ENCODE measurements at places on chromosomes 5 and 9.

DNA sequence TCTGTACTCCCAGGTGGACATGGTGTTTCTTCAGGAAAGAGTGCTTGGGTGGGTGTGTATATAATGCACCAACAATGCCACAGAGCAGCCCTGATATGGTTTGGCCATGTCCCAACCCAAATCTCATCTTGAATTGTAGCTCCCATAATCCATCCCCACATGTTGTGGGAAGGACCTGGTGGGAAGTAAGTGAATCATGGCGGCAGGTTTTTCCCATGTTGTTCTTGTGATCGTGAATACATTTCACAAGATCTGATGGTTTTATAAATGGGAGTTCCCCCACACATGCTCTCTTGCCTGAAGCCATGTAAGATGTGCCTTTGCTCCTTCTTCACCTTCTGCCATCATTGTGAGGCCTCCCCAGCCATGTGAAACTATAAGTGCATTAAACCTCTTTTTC lies 158.5 kb downstream of the NR3C1 start:
- no peak for DNase-seq

DNA sequence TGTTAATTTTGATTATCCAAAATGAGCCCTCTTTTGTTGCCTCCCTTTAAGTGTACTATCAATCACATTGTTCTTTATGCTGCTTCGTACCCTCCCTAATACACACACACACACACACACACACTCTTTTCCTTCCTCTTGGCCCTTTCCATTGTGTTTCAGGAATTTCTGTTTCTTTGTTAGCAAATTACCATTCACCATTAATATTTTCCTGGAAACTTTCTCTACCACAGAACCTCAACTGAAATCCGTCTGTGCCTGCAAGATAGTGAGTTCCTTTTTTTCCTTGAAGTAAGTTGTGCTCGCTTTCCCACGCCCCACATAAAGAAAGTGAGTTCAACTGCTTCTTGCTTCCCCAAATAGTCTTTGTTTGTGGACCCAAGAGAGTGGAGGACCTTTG lies 61.8 kb downstream of the SMIM15 start:
- DNase-seq = peak; percentile 23

- no peak for DNase-seq
These were observed 16.2 kb downstream of the PHF2 start for GRCh38 chr9:93592643-93593021.

DNA sequence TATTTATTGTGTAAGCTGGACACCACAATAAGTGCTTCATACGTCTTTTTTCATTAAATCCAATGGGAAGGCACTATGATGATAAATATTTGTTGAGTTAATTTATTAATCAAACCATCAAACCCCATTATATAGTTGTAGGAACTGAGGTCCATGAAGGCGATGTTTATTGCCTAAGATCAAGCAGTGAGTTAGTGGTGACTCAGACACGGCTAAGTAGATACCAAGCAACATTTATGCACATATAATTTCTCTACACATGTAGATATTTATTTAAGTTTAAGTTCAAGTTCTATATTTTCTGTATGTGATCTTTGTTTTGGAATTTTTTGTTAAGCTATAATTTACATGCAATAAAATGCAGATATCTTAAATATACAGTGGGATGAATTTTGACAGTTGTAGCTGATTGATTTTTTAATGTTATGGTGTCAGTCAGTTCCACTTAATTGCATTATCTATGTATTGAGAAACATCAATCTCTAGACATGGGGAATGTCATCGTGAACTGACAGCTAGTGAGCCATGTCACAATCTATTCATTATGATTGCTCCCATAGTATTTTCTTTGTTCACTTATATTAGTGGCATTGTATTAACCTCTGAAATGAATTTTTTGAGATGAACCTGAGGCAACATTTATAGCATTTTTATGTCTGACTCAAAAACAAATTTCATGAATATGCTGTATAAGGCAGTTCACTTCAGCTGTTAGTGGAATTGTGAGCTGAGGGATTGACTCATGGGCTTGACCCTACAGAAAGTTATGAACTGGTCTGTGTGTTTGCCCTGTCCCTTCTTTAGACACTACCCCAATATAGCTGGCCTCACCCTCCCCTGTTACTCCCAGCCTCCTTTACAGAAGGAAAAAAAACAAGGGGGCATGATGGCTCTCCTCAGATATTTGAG lies 11.9 kb upstream of the GARNL3 start:
- DNase-seq = no peak

DNA sequence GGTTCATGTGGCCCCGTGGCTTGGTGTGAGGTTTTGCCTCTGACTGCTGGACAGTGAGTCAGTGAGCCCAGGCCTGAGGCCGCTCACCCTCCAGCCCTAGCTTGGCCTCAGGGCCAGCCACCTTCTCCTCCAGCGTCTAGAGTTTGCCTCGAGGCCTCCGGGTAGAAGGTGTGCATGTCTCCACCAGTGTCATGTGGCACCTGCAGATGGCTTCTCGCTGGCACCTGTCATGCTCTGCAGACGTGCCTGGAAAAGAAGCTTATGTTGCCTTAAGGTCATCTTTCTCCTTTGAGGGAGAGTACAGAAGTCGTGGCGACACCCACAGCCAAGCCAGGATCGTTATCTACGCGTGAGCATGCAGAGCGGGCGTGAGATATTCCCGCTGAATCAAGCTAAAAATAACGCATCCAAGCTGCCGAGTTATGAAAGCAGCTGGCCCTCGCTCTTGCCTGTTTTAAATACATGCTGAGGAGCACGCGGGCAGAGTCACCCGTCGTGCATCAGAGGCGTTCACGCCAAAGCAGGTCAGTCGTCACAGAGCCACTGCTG lies 79.7 kb upstream of the FCN2 start:
- DNase-seq = peak; percentile 71

DNA sequence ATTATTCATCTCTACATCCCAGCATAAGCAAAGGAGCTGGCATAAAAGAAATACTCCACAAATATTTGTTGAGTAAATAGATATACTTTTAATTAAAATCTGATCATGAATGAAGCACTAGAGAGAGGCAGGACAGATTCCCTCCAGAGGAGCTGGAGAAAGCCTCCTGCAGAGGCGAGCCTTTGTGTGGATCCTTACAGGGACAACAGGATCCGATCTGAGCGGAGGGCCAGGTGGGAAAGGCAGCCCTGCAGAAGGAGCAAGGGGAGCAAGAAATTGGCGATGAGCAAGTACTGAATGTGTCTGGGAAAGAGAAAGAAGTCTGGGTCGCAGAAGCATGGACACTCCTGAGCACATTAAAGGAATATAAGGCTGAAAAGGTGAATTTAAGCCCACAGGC lies 69.4 kb downstream of the EBF1 start:
- no peak for DNase-seq

- DNase-seq = no peak
These were observed 4.2 kb downstream of the SLC34A3 start for GRCh38 chr9:137234758-137235423.

- DNase-seq = peak; percentile 88
These were observed 13.1 kb downstream of the RPS23 start for GRCh38 chr5:82265047-82265446.

DNA sequence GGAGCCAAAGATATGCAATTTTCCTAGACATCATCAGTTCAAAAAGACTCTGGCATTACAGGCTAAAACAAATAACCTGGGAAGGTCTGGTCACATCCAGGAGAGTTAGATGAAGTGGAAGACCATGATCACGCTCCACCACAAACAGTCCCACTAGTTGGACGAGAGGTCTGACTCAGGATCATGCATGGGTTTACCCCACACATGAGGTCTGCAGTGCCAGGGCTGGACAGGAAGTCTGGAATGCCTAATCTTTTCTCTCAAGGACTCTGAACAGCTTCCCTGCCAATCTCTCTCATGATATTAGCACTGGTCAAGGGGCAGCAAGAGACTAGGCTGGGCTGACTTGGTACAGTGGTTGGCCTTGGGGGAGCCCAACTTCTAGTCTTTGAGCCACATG lies 7.1 kb downstream of the PRUNE2 start:
- no peak for DNase-seq

- DNase-seq = no peak
These were observed 24.1 kb upstream of the TRMT10B start for GRCh38 chr9:37729499-37729898.

DNA sequence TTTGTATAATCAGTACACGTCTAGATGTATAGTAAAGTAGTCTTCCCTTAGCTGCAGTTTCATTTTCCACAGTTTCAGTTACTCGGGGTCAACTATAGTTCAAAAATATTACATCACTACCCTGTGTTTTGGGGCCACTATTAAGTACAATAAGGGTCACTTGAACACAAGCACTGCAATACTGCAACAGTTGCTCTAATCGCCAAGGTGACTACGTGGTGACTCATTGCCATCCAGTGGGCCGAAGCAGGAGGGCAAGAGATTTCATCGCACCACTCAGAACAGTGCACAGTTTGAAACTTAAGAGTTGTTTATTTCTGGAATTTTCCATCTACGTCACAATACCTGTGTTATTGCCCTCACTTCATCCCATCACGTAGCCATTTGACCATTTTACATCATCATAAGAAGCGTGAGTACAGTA lies at the start of gene ARL14EPL:
Gene ARL14EPL (plus strand): TSS at position 379 of the 424 bp plus-strand sequence. CDS start 18,994 bp downstream, outside the sequence.
- peak; percentile 81 for DNase-seq

DNA sequence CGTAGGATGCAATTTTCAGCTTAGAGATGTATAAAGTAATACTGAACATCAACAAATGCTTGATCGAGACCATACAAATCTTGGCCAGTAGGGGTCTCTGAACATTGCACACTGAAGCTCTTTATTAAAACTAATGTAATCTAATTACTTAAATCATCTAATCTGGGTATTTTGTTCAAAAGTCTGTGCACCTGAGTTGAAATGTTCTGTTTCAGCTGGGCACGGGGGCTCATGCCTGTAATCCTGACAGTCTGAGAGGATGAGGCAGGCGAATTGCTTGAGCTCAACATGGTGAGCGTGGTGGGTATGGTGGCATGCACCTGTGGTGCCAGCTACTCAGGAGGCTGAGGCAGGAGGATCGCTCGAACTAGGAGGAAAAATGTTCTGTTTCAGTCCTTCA lies 41.0 kb downstream of the ESM1 start:
- DNase-seq = peak; percentile 41

DNA sequence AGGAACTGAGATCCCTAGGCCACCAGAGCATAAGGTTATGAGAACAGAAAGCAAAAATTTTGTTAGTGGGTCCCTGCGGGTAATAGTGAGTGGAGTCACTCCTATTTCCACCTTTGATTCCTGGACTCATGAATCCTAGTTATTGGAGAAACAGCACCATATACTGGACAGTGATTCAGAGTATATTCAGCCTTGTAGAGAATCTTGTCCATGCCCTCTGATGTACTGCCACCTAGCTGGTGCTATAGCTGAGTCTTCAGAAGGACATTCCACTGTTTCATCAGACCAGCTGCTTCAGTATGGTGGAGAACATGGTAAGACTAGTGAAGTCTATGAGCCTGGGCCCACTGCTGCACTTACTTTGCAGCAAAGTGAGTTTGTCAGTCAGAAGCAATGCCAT lies 25.0 kb upstream of the ITGA2 start:
- DNase-seq = no peak

DNA sequence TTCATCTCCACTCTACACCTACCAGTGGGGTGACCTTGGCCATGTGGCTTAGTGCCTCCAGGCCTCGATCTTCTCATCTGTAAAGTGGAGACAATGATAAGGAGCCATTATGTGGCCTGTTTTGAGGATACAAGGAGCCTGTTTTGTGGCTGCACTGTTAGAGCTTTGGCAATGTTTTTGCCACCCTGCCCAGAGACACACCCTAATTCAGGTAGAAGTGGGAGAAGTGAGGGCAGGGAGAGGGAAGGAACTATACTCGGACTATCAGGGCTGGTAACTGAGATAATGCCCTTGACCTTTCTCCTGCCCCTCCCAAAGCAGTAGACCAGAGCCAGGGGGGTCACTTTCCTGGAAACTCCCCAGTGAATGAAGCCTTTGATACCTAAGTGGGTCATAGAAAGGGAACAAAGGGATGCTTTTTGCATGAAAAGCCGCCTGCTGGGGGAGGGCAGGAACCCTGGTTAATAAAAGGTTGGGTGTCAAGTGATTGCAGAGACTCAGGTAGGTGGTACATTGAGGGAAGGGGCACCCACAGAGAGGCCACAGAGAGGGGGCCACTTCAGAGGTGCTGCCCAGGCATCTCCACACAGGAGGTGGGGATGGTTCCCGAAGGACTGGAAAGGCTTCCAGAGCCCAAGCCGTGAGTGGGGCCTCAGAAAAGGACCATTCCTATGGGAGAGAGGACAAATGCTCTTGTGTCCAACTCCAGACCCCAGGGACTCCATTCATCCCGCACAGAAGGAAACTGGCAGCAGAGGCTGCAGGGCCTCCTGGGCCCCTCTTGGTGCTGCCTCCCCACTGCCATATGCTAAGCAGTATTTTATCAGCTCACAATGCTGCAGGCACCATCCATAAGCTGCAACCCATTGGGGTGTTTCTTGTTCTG lies 42.3 kb upstream of the VDAC1 start:
- DNase-seq = no peak

DNA sequence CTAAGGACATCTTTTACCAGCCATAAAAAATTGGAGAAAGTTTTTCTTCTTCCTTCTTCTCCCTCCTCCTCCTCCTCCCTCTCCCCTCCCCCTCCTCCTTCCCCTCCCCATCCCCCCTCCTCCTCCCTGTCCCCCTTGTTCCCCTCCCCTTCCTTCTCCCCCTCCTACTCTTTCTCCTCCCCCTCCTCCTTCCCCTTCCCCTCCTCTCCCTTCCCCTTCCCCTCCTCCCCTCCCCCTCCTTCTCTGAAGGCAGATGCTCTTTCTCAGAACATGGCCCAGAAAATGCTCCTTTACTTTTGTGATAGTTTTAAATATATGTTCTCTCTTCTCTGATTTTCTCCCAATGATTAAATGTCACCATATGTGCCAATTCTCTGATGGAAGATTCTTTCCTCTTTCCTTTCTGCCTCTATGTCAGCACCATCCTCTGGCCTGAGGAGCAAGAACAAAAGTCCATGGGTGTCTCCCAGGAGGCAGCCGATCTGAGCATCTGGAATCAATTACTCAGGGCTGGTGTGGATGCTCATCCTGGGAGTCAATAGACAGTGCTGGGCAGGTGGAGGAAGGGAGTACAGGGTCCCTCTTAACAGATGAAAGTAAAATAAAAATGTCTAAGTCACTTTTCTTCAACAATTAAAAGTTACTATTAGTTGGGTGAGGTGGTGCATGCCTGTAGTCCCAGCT lies 63.0 kb upstream of the GNA14 start:
- DNase-seq = no peak

DNA sequence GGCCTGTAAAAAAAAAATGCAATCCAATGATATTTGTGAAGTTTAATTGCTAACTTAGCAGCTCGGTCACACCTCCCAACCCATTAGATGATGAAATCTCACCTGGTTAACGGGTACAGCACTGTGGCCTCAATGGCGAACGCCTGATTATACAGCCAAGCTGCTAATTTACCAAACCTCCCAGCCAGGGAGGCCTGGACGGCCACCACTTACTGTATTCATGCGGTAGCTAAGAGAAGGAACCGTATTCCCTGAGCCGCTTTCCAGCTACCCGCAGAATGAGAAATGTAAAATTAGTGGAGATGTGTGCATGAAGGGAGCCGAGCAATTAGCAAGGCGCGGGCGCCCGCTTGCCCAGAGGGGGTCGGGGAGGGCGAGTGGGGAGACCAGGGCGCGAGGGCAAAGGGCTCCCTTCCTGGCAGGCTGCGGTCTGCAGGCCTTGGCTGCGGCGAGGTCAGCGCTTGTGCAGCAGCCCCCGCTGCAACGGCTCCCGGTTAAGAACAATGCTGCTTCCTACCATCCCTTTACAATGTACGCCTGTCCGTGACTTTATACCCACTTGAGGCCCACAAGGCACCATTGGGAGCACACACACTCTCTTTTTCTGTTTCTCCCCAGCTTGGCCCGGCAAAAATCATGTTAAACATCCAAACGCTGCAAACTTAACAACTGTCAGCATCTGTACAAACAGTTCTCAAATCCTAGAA lies 70.4 kb upstream of the TBCA start:
- no peak for DNase-seq

GRCh38 chr5:73780302-73781080 lies 154.5 kb downstream of the ARHGEF28 start:
- no peak for DNase-seq

Data from muscle of leg (tissue), 16 donors.